ENCODE measurements at places on chromosomes 1 and 21.

- DNase-seq = no peak
These were observed 65.4 kb downstream of the TIAM1 start for GRCh38 chr21:31278511-31279130.

DNA sequence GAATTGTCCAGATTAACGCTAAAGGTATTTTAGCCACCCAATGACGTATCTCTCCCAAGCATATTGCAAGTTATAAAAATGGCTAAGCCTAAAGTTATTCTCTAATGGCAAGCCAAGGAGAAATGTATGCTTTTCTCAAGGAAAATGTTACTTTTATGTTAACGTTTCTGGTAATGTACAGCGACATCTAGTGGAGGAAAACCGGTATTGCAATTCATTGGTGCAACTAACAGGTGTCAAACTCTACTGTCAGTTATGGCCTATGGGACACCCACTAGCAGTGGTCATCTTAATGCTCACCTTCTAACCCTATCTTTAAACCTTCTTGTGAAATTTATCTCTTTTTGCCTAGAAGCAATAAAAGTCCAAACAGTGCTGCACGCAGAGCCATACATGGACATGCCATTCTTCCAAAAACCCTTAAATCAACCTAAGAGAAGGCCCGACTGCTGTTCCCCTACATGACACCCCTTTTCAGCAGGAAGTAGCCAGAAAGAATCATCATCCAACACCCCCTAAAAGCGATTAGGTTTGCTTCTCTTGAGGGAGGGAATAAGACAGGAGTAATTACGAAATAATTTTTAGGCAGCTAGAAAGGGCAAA lies 68.7 kb upstream of the LRIF1 start:
- peak; percentile 40 for DNase-seq

DNA sequence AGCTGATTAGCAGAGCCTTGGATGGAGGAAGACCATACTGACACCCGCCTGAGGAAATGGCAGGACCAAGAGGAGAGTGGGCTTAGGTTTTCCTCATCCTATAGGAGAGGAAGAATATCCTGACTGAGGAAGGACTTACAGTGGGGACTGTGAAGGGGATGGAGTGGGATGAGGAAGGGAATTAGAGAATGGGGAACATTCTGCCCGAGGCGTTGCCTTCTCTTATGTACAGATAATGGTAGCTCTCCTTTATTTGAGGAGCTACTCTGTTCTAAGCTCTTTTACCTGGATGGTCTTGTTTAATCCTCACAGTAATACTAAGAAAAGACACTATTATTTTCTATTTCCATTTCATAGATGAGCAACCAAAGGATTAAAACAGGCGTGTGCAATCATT lies 56.0 kb downstream of the OLFML3 start:
- no peak for DNase-seq

GRCh38 chr21:34548781-34549376 lies 36.9 kb upstream of the KCNE1 start:
- no peak for DNase-seq
